ENCODE measurements at places on chromosomes 7 and 10. TPM values are rescaled to one million over a fixed set of nuclear protein-coding genes. Genes with fewer than 3 reads are reported as not detected.

- peaks cover 16% of the 10 kb centered on the region for H3K4me1 ChIP-seq
- peak overlapping the region; percentile 86 for H3K4me3 ChIP-seq
- no peak for DNase-seq
- peak overlapping the region; percentile 99 for H3K27ac ChIP-seq
- no peaks in the 10 kb centered on the region for H3K36me3 ChIP-seq
- H3K27me3 ChIP-seq: no peaks in the 10 kb centered on the region
These were observed 2.4 kb downstream of the ARID5B start for GRCh38 chr10:61903928-61904344.

DNA sequence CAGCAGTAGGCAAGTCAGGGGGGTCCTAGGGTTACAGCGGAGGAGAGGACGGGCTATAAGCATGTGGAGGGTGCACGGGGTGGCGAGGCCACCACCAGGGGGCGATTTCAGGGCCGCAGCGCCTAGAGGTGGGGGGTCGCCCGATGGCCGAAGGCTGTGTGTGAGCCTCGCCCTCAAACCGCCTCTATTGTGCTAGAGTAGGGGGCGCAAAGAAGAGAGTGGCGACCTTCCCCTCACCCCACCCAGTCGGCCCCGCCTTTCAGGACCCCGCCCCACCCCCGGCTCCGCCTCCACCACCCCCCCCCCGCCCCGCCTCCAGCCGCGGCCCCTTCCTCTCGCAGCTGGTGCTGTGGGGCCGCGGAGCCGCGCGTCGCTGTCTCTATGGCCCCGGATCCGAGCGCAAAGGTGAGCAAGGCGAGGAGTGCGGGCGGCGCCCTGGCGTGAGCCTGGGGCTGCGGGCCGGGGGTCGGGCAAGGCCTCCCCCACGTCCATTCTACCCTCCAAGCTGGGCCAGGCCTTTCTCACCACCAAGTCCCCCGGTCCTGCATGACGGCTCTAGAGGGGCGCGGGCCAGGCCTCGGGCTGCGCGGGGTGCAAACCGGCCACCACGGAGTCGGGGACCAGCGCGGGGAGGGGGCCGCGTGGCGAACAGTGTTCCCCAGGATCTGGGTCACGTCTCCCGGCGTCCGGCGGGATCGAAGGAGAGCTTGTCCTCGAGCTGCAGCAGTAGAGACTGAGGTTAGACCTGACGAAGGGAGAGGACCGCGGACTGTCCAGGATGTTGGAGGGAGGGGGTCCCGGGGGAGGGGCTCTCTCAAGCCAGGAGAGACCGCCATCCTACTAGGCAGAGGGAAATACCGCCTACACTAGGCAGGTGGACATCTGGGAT, at the start of gene SEMA4G:
Gene SEMA4G, plus strand, starts transcription at position 318 of the 889 bp plus-strand sequence. CDS start 3,409 bp downstream, outside the sequence.
- peak within 1 kb of the TSS; percentile 47 for H3K4me3 ChIP-seq
- no peak within 1 kb of the TSS for H3K27ac ChIP-seq
- no peaks in the 10 kb centered on the region for H3K27me3 ChIP-seq

TSPAN13 gene
- total RNA-seq: 12.0 TPM

DNA sequence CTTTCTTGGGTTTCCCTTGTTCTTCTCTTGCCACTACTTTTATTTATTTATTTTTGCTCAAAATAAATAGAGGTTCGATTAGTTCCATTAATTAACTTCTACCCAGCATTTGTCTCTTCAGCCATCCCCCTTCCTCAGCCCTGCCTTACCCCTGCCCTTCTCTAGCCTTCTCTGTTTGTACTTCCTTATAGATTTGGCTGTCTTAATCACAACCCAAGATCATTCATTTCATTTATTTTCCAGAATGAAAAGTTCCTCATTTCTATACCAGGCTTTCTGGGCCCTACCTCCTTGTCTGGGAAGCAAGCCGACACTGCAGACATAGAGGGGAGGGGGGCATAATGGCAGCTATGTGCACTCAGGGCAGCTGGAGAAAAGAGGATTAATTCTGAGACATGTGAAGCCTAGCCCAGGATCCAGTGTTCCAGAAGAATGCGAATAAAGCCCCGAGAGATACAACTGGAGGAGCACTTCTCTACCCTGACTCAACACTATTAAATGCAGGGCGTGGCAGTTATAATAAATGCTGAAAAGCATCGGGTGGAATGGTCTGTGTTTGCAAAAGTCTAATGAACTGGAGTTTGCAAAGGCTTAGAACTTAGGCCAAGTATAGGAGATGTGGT, 6.4 kb upstream of the PDCD4 start:
- no peak for DNase-seq
- no peak overlapping the region for H3K4me3 ChIP-seq
- H3K4me1 ChIP-seq: peaks cover 2% of the 10 kb centered on the region
- peak overlapping the region; percentile 75 for H3K27ac ChIP-seq
- H3K27me3 ChIP-seq: no peaks in the 10 kb centered on the region

- no peaks in the 10 kb centered on the region for H3K27me3 ChIP-seq
- no peak overlapping the region for H3K27ac ChIP-seq
- no peaks in the 10 kb centered on the region for H3K4me1 ChIP-seq
- DNase-seq: no peak
These were observed 187.5 kb upstream of the AOAH start for GRCh38 chr7:36911788-36912187.

- H3K4me1 ChIP-seq: peaks cover 38% of the 10 kb centered on the region
- H3K27me3 ChIP-seq: no peaks in the 10 kb centered on the region
- H3K4me3 ChIP-seq: peak overlapping the region; percentile 88
- DNase-seq: peak; percentile 71
These were observed 713 bp downstream of the LZTS2 start for GRCh38 chr10:101000127-101000914.

- H3K4me3 ChIP-seq: no peak overlapping the region
- no peaks in the 10 kb centered on the region for H3K36me3 ChIP-seq
- DNase-seq: no peak
- H3K27ac ChIP-seq: no peak overlapping the region
- no peaks in the 10 kb centered on the region for H3K27me3 ChIP-seq
- H3K4me1 ChIP-seq: peaks cover 48% of the 10 kb centered on the region
These were observed 112.9 kb downstream of the FAM107B start for GRCh38 chr10:14661818-14662217.

RHOBTB1 gene
- 12.1 TPM for total RNA-seq

POU6F2 gene
- total RNA-seq: 0.27 TPM

DNA sequence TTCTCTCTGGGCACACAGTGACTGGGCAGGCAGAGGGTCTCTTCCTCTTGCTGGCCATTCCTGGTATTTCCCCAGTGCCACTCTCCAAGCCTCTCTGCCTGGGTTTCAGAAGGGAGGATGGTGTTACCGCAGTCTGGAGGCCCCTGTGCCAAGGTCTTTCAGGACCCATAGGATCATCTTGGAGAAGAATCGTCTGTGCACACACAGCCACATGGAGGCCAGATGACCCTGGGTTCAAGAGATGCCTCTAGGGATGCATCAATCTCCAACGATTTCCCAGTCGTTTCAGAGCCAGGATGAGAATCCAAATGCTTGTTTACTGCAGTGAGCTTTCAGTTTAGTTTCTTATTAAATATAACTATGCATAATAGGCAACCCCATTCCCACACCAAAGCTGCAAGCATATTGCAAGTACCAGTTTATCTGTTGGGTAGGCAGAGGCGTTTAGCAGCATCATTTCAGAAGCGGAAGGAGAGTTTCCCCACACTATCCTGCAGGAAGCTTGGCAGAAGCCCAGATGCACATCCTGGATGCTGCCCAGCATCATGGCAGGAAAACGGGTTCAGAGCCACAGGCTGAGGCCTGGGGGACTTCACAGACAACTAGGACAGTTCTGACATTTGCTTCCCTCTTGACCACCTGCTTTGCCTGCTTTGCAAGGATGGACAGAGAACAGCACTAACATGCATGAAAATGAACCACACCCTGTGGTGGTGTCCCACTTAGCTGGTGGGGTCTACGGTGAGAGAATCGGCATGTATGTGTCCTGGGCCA, 134.7 kb upstream of the FAM20C start:
- no peak overlapping the region for H3K4me3 ChIP-seq
- no peaks in the 10 kb centered on the region for H3K27me3 ChIP-seq
- H3K36me3 ChIP-seq: no peaks in the 10 kb centered on the region
- DNase-seq: no peak

- H3K27me3 ChIP-seq: no peaks in the 10 kb centered on the region
- no peaks in the 10 kb centered on the region for H3K4me1 ChIP-seq
- H3K4me3 ChIP-seq: no peak overlapping the region
- H3K36me3 ChIP-seq: no peaks in the 10 kb centered on the region
- no peak overlapping the region for H3K27ac ChIP-seq
These were observed 41.9 kb upstream of the PPP3CB start for GRCh38 chr10:73537709-73538108.

GRCh38 chr10:65754112-65754511, 1171.7 kb upstream of the LRRTM3 start:
- no peaks in the 10 kb centered on the region for H3K36me3 ChIP-seq
- H3K27me3 ChIP-seq: no peaks in the 10 kb centered on the region
- H3K4me3 ChIP-seq: no peak overlapping the region
- no peak overlapping the region for H3K27ac ChIP-seq
- no peaks in the 10 kb centered on the region for H3K4me1 ChIP-seq

DNA sequence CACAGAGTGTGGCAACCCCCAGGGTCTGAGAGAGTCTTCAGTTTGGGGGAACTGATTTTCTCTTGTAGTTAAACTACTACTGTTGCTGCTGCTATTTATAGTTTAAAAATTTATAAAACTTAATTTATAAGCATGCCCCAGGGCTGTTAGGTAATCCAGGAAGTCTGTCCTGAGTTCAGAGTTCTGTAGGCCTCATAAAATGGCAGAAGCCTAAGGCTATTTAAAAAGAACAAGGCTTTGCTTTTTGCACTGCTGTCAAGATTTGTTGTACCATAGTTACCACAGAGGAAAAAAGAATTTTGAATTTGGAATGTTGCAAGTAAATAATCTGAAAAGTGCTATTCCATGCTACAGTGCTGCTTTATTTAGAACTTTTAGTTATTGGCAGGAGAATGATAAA, 66.1 kb downstream of the AGK start:
- H3K4me1 ChIP-seq: no peaks in the 10 kb centered on the region
- H3K4me3 ChIP-seq: no peak overlapping the region
- DNase-seq: no peak
- no peak overlapping the region for H3K27ac ChIP-seq

GRCh38 chr7:159108491-159108890, 36.2 kb downstream of the VIPR2 start:
- H3K4me3 ChIP-seq: no peak overlapping the region
- H3K36me3 ChIP-seq: no peaks in the 10 kb centered on the region
- H3K27me3 ChIP-seq: no peaks in the 10 kb centered on the region
- DNase-seq: no peak
- no peak overlapping the region for H3K27ac ChIP-seq

DNA sequence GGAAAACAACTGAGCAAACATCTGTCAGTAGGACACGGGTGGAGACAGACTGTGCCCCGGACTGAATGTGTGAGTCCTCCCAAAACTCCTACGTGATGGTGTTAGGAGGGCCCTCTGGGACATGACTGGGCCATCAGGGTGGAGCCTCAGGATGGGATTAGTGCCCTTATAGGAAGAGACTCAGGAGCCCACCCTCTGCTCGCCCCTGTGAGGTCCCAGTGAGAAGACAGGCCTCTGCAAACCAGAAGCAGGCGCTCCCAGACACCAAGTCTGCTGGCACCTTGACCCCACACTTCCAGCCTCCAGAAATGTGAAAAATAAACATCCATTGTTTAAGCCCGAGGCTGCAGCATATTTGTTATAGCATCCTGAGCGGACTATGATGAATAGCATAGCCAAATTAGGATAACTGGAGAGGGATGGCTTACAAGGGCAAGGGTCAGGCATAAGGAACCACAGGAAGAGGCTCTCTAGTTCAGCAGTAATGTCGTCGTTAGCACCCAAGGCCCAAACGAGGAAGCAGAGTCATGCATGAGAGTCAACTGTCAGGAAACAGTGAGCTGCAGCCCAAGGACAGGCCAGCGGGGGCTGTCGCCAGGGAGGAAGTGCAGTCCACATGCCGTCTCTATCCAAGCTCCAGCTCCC, 50.6 kb downstream of the PTPRN2 start:
- no peaks in the 10 kb centered on the region for H3K36me3 ChIP-seq
- no peak overlapping the region for H3K27ac ChIP-seq
- H3K4me3 ChIP-seq: no peak overlapping the region

NOS3 gene
- total RNA-seq: 16.1 TPM

DNA sequence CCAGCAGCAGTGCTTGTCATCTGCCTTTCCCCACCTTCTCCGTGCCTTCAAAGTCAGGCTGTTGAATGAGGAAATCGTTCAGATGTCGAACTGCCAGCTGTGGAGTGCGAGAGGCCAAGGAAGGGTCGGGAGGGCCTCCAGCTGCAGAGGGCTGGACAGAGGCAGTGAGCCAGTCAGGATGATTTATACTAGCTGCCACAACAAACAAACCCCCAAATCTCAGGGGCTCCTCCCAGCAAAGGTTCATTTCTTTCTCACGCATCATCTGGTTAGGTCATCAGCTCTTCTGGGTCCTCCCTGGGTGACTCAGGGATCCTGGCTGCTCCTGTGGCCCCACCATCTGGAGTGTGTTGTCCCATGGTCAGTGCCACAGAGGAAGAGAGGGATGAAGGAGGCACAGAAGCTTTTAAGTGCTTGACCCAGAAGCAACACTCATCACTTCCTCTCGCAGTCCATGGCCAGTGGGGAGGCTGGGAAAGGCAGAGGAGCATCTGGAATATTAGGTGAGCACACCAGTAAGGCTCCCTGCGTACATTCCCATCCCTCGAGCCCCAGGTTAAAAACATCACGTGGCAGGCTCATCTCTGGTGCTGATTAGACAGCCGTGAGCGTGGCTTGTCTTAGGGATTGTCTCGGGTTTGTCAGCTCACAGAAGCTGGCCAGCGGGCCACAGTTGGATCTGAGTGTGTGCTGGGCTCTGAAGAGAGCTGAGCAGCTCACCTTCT, 140.7 kb downstream of the RGS10 start:
- DNase-seq: peak; percentile 71
- H3K4me3 ChIP-seq: no peak overlapping the region
- H3K36me3 ChIP-seq: peaks cover 3% of the 10 kb centered on the region
- no peaks in the 10 kb centered on the region for H3K27me3 ChIP-seq

GRCh38 chr10:71293446-71294084, 25.5 kb upstream of the SLC29A3 start:
- no peaks in the 10 kb centered on the region for H3K27me3 ChIP-seq
- H3K4me3 ChIP-seq: no peak overlapping the region
- DNase-seq: no peak
- H3K27ac ChIP-seq: no peak overlapping the region
- peaks cover 91% of the 10 kb centered on the region for H3K36me3 ChIP-seq

PSPH gene
- total RNA-seq: 7.8 TPM

GRCh38 chr10:101043363-101043707, 12.3 kb downstream of the SFXN3 start:
- peak overlapping the region; percentile 88 for H3K27ac ChIP-seq
- peaks cover 3% of the 10 kb centered on the region for H3K36me3 ChIP-seq
- H3K4me3 ChIP-seq: peak overlapping the region; percentile 47
- H3K27me3 ChIP-seq: peaks cover 16% of the 10 kb centered on the region

Measured in heart left ventricle (tissue), 16 donors.